ENCODE measurements at places on chromosomes 2 and 18.

DNA sequence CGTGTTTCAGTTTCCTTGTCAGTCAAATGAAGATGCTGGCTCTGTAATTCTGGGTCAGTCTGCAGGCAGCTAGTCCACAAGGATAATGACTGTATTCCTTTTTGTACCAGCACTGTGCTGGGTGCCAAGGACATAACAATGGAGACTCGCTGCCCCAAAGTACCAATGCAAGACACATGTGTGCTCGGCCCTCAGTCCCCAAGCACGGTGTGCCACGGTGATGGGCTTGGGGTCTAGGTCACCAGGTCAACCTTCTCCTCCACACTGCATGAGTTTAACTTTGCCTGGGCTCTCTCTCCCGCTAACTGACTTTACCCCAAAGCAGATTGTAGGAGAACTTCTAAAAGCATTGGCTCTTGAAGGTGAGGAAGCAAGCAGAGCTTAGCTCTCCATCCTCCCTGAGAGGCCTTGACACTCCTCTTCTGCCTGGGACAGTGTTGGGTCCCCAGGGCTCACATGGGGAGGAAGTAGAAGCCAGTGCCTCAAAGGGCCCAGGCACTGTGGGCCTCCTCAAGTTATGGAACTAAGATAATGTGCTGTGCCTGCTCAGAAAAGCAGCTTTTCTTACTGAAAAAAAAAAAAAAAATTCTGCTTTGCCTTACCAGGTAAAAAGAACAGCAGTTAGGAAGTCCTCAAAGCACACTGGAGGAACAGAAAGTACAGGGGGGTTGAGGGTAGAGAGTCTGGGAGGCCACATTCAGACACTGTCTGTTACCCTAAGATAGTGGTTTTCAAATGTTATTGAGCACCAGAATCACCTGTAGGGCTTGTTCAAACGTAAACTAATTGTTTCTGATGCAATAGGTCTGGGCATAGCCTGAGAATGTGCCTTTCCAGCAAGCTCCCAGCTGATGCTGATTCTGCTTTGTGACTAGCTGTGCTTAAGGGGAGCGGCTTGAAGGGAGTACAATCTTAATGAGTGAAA, 276.4 kb upstream of the CXCR4 start:
- no peak for DNase-seq

- DNase-seq, result no peak
These were observed 527.5 kb downstream of the GALR1 start for GRCh38 chr18:77777163-77777562.

GRCh38 chr18:58180172-58180571, 136.1 kb downstream of the NEDD4L start:
- no peak for DNase-seq

DNA sequence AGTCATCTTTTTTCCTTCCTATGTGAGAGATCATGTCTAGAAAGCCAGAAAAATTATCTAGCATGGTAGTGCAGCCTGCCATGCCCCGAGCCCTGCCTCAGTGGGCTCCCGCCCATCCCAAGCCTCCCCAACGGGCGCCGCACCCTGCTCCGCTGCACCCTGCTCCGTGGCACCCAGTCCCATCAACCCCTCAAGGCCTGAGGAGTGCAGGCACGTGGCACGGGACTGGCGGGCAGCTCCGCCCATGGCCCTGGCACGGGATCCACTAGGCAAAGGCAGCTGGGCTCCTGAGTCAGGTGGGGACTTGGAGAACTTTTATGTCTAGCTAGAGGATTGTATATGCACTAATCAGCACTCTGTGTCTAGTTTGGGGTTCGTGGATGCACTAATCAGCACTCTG, 83.4 kb upstream of the COL3A1 start:
- DNase-seq, result no peak

GRCh38 chr2:55030766-55031165, 19.5 kb downstream of the RTN4 start:
- no peak for DNase-seq
